RCC 7860 (cell line): ENCODE measurements at places on chromosomes 7 and 10.
A peak's percentile ranks its signal among the peaks of the same experiment; 100 is the strongest.

GRCh38 chr10:49005270-49005669 is 65.6 kb upstream of the LRRC18 start:
- DNase-seq: no peak

DNA sequence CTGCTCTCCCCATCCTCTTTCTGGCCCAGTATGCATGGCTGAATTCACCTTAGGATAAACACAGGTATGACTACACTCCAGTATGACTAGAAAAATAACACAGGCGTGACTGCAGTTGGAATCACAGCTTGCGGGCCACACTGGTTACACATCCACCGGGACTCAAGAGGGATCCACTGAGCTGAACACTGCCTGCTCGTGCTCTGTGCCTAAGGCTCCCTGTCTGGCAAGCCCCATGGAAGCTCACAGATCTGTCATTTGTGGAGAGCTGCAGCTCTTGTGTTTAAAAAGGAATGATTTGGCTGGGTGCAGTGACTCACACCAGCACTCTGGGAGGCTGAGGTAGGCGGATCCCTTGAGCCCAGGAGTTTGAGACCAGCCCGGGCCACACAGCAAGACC is 26.8 kb downstream of the VOPP1 start:
- peak; percentile 94 for DNase-seq

GRCh38 chr7:97089771-97090170 is 27.7 kb upstream of the SDHAF3 start:
- no peak for DNase-seq

DNA sequence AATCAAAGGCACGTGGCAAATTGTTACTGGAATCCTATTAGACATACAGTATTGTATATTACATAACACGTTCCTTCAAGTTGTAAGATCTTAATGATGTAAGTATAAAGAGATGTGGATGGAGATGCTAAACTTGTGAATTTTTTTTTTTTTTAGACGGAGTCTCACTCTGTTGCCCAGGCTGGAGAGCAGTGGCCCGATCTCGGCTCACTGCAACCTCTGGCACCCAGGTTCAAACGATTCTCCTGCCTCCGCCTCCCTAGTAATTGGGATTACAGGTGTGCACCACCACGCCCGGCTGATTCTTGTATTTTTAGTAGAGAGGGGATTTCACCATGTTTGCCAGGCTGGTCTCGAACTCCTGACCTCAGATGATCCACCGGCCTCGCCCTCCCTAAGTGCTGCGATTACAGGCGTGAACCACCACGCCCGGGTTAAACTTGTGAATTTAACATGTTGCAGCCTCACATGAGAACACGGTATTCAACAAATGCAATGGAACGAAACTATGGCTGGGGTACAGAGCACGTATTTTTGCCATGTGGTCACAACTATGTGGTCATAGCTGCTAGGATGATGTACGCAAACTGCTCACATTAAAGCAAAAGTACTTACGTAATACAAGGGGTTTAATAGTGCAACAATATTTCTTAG is 818 bp upstream of the SUPV3L1 start:
- DNase-seq: no peak

GRCh38 chr7:129923709-129924108 is 29.1 kb downstream of the UBE2H start:
- peak; percentile 91 for DNase-seq

DNA sequence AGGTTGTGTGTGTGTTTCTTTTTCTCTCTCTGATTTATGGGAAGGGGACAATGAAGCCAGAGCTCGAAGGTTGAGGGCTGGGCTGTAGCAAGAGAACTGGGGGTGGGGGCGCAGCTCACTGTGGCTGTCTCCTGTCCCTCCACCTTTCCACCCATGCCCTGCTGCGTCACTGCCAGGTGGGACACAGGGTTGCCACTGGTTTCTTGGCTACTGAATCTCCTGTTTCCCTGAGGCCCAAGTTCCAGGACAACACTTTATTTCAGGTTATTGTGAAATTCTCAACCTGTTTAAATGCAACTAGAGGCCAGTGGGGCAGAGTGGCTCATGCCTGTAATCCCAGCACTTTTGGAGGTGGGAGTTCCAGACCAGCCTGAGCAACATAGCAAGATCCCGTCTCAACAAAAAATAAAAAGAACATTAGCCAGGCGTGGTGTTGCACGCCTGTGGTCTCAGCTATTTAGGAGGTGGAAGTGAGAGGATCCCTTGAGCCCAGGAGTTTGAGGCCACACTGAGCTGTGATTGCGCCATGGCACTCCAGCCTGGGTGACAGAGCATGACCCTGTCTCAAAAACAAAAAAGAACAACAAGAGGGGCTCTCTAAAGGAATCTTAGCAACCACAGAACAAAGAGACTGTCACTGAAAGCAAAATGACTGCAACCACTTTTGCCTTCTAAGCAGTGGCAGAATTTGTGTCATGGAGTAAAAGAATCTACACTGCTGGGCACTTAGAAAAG is 22.6 kb downstream of the TBATA start:
- DNase-seq: no peak

DNA sequence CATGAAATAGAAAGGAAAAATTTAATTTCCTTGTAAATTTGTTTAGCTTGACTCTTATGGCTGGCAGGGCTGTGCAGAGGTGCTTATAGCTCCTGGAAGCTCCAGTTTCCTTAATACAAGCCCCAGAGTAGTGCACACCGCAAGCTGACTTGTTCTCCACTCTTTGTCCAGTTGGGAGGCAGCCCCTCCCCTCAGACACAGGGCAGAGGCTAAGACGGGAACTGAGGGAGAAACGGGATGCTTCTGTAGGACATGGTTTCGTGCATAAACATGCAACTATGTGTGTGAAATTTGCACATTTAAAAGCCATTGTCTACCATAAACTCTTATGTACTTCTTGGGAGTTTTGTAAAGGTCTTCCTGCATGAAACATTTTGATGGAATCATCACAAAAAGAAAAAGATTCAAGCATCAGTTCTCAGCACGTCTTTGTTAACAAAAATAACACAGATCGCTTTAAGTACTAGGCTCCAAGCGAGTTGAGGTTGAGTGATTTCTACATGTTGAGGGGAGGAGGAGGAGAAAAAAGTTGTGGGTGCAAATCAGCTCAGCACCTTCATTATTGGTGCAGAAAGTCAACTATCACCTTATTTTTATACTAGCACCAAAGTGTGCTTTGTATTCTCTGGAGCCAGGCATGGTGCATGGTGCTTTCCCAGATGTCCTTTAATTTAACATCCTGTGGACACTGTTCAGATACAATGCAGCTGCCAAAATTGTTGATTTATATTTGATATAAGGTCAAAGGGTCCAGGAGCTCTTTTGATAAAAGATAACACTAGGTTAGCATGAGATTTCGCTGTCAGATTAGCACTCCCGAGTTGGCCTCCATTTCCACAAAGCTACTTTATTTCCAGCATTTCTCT is 124.5 kb downstream of the CHN2 start:
- no peak for DNase-seq

GRCh38 chr10:12777840-12778585 is 223.5 kb downstream of the CCDC3 start:
- no peak for DNase-seq

GRCh38 chr10:54904833-54905232 is 103.8 kb upstream of the PCDH15 start:
- DNase-seq: no peak
